AML-193 (cell line): ENCODE measurements at places on chromosomes 16 and 17.

GRCh38 chr17:80761110-80761871, 216.7 kb downstream of the RPTOR start:
- DNase-seq = no peak

GRCh38 chr16:87417528-87417910, 25.4 kb downstream of the MAP1LC3B start:
- DNase-seq = no peak

DNA sequence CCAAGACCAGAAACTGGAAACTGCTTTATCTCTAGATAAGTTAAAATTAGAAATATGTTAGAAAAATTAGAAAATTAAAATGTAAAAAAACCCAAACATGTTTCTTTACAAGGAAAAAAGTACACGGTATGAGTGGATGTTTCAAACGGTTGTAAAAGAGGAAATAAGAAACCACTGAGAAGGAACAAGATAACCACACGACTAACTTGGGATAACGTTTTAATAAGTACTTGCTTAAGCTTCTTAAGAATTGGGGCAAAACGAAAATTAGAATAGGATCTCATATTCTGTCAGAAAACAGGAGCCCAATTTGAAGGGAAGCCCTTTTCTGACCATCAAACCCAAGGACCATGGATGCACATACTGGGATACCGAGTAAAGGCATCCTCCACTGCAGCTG, 31.0 kb downstream of the MBTPS1 start:
- DNase-seq = peak; percentile 84

DNA sequence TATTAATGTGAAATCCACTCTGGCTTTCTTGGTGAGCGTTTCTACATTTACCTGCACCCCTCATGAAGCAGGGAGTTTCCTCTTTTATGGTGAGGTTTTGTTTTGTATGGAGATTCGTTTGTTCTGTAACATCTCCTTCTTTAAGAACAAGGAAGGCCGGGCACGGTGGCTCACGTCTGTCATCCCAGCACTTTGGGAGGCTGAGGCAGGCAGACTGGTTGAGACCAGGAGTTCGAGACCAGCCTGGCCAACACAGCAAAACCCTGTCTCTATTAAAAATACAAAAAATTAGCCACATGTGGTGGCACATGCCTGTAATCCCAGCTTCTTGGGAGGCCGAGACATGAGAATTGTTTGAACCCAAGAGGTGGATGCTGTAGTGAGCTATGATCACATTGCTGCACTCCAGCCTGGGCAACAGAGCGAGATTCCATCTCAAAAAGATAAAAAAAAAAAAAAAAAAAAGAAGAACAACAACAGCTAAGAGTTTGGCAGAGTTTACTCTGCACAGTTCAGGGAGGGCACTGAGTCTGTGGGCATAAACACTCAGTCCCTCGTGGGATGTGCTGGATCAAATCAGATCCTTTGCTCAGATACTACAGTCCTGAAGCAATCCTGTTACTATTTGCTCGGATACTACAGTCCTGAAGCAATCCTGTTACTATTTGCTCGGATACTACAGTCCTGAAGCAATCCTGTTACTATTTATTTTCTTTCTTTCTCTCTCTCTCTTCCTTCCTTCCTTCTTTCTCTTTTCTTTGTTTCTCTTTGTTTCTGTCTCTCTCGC, 28.9 kb downstream of the ADCY9 start:
- DNase-seq = no peak

DNA sequence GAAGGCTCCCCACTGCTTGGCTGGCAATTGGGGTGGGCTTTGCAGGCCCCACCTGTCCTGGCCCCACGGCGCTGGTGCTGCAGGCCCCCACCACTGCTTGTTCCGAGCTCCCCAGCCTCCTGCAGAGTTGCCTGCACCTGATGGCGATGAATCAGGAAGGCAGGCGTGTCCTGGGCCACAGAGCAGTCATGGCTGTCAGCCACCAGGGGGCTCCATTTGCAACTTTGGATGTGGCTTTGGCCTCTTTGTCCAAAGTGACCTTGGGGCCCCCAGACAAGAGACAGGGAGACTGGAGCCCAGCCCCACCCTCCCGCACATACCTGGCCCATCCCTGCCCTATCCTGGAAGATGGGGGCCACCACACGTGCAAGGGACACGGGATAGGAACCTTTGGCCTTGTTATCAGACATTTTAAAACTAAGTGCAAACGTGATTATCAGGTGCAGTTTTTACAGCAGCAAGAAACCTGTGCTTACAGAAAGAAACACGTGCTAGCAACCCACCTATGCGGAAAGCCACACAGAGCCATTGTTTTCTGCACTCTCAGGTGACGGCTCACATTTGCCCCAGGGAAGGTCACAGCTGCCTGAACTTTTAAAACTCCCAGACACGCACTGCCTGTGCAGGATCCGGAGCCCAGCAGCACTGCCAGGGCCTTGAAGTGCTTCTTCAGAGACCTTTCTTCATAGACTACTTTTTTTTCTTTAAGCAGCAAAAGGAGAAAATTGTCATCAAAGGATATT, at the start of gene DNASE1:
Gene DNASE1, plus strand, starts transcription at position 443 of the 743 bp plus-strand sequence. CDS start 683 bp downstream, outside the sequence.
- peak; percentile 46 for DNase-seq

GRCh38 chr16:85515319-85515745, 97.8 kb upstream of the GSE1 start:
- DNase-seq = no peak

DNA sequence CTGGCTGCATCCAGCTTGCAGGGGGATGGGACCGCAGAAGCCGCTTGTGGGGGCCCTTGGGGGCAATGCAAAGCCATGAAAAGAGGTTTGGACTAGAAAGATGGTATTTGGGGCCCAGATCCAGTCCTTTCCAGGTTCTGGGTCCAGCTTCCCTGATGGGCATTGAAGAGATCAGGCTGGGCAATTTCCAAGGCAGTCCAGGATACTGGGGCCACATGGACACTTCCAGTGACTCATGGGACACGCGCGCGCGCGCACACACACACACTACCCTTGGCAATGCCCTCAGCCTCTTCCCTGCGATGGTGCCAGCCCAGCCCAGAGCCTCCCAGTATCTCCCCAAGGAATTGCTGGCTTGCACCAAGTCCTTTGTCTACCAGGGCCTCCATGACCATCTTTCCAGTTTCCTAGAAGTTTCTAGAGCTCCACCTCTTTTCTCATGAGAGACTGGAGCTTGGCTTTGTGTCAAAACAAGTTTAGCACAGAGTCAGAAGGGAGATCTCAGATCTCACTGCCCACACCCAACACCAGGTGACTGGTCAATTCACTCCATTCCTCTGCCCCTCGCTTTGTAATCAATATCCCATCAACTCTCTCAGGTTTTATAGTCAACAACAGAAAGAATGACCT, 44.3 kb downstream of the WNT3 start:
- no peak for DNase-seq

DNA sequence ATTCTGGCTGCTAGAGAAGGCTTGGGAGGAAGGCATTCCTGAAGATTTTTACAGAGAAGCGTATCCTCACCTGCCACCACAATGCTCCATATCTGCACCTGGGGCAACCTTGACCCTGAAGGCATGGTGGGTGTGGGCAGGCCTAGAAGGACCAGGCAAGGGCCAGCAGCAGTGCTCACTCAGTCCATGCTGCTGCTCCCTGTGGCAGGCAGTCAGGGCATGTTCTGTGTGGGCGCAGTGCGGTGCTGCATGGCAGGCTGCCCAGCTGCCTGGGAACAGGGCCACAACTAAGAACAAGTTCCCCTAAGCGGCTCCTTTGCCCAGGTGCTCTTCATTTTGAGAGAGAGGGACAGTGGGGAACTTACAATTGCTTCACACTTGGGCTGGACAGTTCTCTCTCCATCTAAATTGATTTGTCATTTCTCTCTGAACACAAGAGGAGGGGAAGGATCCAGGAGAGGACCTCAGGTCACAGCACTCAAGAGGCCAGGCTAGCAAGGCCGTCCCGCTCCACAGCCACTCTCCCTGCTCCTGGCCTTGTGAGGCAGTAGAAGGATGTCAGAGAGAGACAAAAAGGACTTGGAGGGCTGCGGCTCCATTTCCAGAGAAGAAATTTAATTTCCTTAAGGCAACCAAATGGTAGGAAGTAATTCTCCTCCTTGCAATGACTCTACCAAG, 158.8 kb downstream of the AATF start:
- DNase-seq = no peak

- no peak for DNase-seq
Measured at GRCh38 chr17:42179911-42180410, 981 bp downstream of the KCNH4 start.

DNA sequence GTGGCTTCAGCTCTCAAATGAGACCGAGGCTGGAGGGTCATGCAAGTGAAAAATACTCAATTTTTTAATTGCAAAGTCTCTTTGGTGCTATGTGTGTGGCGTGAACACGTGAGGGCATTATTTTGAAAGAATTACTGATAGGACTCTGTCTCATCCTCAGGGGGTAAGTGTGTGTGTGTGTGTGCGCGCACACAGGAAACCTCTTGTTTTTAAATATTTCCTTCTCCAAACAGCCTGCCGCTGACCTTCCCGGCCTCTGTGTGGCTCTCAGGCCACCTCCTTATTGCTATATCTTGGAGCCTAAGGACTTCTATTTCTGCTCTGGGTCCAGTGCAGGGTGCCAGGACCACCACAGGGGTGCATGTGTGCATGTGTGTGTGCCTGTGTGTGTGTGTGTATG, 99.7 kb downstream of the CMIP start:
- peak; percentile 62 for DNase-seq

GRCh38 chr17:79615926-79616325, 5.1 kb upstream of the RBFOX3 start:
- DNase-seq = no peak

DNA sequence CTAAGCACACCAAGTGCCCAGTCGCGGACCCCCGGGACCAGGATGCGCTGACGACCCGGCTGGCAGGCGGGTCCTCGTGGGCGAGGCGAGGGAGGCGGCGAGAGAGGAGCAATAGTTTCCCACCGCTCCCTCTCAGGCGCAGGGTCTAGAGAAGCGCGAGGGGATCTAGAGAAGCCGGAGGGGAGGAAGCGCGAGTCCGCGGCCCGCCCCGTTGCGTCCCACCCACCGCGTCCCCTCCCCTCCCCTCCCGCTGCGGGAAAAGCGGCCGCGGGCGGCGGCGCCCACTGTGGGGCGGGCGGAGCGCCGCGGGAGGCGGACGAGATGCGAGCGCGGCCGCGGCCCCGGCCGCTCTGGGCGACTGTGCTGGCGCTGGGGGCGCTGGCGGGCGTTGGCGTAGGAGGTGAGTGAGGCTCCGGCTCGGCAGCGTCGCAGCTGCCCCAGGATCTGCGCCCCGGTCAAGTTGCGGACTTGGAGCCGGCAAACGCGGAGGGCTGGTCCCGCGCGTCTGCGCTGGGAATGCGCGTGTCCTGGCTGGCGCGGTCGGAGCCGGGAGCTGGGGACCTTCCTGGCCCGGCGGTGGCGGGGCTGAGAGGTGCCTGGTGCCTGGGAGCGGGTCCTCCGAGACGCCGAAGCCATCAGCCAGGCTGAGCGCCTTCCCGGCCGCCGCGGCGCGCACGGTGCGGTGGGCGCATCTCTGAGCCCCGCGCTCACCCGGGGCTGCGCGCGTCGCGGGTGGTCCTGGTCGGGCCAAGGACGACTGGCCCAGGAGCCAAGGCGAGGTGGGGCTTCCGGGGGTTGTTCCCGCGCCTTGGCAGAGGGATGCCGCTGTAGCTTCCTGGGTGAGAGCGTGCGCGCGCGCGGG, at the start of gene ITGB3:
Gene ITGB3, plus strand, starts transcription at position 287 of the 862 bp plus-strand sequence. Its CDS starts 35 bp downstream, at position 322.
- DNase-seq = peak; percentile 61

DNA sequence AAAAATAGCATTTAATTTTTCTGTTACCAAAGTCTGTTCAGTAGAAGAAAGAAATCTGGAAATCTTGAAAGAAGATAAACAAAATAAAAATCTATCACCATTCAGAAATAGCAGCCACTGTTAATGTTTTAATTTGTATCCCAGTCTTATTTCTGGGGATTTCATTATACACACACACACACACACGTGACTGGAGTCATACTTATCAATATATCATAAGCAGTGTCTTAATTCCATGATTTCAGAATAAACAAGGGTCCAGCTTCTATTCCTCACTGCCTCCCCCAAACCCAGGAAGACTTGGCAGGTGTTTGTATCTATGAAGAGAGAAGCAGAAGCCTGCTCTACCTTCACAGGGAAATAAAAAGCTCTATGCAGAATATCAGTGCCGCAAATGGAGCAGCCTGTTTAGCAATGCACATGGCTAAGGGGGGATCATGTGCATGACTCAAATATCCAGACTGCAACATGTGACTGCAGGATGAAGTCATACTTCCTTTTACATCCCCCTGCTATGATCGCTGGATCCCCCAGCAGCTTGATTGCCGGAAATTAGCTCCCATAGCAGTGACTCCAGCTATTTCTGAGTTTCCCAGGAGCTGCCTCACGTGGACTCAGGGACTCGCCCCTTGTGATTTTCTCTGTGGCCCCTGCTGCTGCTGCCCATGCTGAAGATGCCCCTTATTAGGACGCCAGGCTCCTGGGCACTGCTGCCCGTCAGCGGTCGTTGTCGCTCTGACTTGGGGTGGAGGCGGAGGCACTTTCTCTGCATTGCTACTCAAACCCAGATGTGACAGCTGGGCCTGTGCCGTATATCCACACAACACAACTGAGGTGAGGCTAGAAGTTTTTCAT, 341.0 kb downstream of the CPPED1 start:
- DNase-seq = no peak

- DNase-seq = no peak
Measured at GRCh38 chr17:74968361-74968780, 4.2 kb downstream of the HID1 start.

- no peak for DNase-seq
Measured at GRCh38 chr16:1335996-1336395, 2.6 kb downstream of the BAIAP3 start.

GRCh38 chr17:48478224-48479013, 48.4 kb upstream of the SKAP1 start:
- peak; percentile 61 for DNase-seq

- DNase-seq = no peak
Measured at GRCh38 chr17:78230252-78230962, 1.0 kb upstream of the TMEM235 start.

DNA sequence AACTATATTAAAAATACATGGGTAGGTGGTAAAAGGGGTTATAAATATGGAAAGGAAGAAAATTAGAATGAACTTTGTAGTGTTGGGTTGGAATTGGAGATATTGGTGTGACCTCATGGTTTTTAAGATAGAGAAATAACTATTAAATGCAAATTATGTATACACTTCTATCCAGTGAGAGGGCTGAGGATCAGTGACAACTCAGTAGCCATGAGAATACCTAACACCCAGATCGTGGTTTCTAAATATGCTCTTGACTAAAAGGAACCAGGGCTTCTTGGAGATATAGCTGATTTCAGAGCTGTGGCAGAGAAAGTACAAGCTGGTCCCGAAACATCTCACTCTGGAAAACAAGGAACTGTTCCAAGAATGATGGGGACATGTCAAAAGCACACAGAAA, 44.4 kb downstream of the SLC6A4 start:
- no peak for DNase-seq
